CD4-positive, alpha-beta T cell treated with Interleukin-6 at 100 ng/mL for 8 hours (primary cell): ENCODE measurements at places on chromosomes 11 and 22.

- peak; percentile 72 for DNase-seq
These were observed 268.4 kb downstream of the ETS1 start for GRCh38 chr11:128318856-128319474.

GRCh38 chr22:44243761-44244160 lies 63.0 kb downstream of the PARVG start:
- DNase-seq: no peak

DNA sequence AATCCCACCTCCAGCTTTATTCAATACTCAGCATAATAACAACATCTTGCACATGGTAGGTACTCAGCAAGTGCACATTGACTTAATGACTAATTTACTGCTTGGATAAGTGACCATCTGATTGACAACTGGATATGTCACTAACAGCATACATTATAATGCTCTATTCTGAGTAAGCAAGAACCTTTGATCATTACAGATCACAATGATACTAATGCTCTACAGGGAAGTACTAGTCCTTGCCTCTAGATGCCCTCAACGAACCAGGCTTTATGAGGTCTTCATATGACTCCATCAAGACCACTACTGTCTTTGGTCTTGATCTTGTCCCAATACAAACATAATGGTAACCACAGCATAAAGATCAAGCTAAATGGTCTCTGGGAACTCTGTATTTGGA lies 167.6 kb upstream of the MTMR2 start:
- peak; percentile 24 for DNase-seq

- no peak for DNase-seq
These were observed 2.3 kb downstream of the TKFC start for GRCh38 chr11:61335355-61335710.

DNA sequence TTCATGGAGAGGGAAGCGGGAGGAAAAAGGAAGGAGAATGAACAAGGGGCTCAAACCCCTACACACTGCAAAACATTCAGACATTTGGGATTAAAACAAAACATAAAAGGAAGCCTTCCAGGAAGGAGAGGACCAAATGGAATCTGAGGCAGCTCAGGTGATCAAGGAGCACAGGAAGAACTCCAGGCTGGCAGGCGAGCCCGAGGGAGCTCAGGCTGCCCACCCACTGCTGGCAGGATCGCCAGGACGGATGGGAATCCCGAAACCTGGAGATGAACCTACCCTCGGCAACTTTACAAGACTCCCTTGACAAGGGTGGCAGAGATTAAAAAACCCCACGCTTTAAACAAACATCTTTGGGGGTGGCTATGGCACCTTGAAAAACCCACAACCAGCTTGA lies 5.0 kb upstream of the PYGM start:
- no peak for DNase-seq

DNA sequence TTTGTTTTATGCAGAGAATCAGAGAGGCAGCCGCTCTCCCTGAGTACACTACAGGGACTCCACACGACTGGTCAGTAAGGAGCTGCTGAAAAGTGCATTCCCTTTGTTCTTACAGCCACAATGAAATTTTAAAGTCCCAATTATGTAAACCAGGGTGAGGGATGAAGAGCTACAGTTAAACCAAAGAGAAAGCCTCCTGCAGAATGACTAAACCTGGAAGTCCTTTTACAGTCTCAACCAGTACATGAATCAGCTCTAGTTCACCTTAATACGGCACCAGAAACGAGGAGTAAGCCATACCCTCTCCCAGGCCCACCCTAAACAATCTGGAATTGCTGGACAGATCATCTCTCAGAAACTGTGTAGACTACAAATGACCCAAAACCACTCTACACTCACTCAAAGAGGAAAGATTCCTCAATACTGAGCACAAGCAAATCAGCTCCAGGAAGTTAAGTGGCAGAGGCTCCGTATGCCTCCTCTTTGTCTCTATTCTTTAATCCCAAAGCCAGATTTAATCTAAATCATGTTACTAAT lies 113.1 kb downstream of the RBFOX2 start:
- DNase-seq: no peak

DNA sequence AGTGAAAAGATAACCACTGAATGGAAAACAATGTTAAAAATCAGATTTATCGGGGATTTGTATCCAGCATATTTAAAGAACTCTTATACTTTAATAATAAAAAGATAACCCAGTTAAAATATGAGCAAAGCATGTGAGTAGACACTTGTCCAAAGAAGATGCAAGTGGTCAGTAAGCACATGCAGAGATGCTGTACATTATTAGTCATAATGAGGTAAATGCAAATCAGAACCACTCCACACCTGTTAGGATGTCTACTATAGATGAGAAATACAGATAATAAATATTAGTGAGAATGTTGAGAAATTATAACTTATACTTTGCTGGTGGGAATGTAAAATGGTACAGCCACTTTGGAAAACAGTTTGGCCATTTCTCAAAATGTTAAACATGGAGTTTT lies 28.0 kb downstream of the QSER1 start:
- DNase-seq: no peak

DNA sequence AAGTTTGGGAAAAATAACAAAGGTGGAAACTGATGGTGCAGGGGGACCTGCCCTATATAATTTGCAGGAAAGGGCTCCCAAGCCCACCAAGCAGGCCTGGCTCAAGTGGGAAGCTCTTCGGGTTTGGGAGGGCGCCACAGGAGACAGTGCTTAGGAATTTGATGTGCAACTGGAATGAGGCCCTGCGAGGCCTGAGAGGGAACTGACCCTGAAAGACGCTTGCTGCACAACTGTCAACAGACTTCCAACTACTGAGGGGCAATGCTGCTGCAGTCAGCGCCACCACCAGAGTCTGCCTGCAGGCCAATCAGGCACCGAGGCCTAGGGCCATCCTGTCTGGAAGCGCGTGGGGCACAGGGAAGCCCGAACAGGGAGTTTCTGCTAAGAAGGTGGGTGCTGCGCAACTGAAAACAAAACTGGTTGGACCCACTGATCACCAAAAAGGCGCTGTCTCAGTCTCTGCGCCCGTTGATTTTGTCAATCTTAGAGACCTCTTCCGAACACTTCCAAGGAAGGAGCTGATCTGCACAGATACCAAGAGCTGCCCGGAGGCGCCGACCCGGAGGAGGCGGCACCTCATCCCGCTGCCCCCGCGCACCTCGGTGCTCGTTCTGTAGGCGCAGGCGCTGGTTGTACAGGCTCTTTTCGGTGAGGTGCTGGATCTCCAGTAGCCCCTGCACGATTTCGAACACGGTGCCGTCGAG lies 667 bp downstream of the DGCR6L start:
- DNase-seq: no peak

GRCh38 chr22:48054596-48054995 lies 1292.1 kb downstream of the TBC1D22A start:
- no peak for DNase-seq

DNA sequence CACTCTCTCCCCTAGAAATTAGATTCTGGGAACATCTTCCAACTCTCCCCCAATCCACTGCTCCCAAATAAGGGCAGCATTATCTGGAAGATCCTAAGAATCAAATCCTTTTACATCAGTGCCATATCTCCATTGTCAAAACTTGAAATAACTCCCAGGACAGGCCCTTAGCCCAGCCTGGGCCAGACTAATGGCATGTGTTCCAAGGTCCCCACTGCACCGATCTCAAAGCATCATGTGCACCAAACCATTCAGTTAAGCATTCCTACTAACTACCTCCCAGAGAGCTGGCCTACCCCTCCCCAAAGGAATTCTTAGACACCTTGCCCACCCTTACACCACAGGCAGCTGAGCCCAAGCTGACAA lies 44.2 kb upstream of the POU2AF1 start:
- no peak for DNase-seq

DNA sequence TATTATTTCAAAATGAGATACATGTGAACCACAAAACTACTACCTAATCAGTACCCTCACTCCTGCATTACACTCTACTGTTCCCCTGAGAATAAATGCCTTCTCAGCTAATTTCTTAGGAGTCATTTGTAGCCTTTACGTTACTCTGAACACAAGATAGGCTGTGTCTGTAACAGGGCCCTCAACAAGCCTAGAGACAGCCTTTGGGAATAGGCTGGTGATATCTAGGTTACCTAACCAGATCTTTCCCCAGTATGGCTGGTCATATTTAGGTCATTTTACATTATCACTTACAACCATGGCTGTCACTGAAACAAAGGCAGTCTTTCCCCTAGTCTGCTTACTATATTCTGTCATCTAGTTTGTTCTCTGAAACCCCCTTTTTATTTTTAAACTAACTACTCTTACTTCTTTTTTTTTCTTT lies 14.2 kb downstream of the ATM start:
- DNase-seq: peak; percentile 25

- DNase-seq: no peak
These were observed 883.5 kb downstream of the OPCML start for GRCh38 chr11:132648851-132649250.

DNA sequence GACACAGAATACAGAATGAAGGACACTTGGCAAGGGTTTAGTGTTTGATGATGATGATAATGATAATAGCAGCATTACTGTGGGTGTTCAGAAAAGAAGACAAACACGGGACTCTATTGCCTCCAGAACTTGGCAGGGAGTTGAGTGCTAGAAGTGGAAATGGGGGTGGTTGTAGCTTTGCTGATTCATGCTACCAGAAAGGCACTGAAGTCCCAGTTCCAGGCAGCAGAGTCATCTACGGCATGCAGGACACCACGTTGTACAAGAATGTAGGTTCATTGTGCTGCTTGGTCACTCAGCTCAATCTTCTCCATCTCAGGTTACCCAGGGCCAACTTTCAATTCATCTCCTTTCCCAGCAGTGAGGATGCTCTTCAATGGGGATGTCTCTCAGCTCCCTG lies 115.7 kb downstream of the NTM start:
- DNase-seq: no peak

DNA sequence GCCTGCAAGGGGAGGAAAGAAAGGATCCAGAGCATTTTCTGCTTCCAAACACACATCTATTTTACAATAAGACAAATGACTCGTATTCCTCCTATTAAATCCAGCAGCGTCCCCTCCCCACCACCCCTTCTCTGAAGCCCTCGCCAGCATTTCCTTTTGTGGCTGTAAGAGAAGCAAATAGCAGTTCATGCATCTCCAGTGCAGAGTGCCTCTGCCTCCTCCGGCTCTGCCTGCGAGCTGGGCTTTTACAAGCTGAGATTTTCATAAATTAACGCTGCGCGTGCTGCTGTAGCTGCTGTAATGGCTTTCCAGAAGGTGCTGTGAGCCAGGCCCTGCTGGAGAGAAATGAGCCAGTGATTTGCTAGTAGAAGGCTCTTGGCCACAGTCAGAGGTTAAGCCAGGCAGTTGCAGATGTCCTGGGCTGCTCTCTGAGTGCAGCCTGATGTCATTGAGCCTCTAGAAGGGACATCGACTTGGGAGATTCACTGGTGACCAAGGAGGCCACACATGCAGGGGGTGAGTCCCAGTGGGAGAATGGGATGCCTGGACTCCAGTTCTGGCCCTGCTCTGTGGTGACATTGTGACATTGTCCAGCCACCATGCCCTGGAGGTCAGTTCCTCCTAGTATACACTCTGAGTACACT lies 134.5 kb upstream of the NAV2 start:
- no peak for DNase-seq

- no peak for DNase-seq
These were observed 55.1 kb upstream of the PDGFD start for GRCh38 chr11:104219096-104219495.

DNA sequence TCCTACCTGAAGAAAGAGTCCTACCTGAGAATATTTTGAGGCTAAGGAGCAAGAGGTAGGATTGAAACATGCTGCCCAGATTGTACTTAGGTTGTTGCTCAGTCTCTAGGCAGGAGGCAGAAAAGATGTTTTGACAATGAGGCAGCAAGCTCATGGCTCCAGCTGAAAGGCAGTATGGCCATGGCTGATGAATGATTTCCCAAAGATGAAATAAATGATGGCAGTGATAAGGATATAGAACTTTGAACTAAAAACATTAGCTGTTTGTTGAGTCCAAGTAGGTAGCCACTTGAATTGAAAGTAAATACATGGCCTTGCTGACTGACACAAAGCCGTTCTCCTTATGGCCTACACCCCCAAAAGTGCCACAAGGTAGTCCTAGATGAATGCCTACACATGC lies 6.8 kb upstream of the NEU3 start:
- DNase-seq: no peak

- no peak for DNase-seq
These were observed 136.3 kb downstream of the ARHGAP42 start for GRCh38 chr11:100823360-100823759.

DNA sequence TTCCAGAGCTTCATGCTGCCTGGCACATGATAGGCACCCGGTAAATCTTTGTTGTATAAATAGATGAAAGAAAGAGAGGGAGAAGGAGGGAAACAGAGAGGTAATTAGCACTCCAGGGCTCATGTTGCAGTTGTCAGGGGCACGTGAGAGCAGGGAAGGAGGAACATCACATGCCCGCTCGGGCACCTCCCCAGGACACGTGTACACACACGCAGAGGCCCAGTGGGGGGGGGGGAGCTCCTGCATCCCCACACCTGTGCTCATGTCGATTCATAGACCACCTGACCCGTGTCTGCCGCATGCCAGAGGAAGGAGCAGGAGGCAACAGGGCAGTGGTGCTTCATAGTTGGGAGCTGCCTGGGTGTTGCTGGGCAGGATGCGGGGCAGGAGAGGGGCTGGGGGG lies 37.1 kb upstream of the NNMT start:
- DNase-seq: no peak

DNA sequence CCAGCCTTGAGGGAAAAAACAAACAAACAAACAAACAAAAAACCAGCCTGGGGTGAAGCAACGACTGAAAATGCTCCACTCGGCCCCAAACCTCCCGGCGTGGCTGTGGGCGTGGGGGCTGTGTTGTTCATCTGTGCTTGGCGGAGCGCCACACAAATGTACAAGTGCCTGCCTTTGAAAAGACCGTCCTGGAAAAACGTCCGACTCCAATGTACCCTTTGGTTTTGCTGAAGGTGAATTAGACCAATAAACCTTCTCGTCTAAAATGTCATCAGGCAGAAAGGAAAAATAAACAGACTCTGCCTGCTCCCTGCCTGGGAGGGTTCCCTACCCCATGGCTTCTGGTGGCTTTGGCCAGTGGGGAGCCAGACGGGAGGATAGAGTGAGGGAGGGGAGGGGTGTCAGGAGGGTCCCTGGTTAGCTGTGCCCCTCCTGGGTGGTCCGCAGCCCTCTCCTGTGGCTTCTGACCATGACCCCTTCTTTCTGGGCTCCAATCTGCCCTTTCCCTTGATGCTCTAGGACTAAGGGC lies 93.9 kb downstream of the TRMU start:
- no peak for DNase-seq

- DNase-seq: no peak
These were observed 33.0 kb downstream of the ZBTB16 start for GRCh38 chr11:114092478-114092877.

DNA sequence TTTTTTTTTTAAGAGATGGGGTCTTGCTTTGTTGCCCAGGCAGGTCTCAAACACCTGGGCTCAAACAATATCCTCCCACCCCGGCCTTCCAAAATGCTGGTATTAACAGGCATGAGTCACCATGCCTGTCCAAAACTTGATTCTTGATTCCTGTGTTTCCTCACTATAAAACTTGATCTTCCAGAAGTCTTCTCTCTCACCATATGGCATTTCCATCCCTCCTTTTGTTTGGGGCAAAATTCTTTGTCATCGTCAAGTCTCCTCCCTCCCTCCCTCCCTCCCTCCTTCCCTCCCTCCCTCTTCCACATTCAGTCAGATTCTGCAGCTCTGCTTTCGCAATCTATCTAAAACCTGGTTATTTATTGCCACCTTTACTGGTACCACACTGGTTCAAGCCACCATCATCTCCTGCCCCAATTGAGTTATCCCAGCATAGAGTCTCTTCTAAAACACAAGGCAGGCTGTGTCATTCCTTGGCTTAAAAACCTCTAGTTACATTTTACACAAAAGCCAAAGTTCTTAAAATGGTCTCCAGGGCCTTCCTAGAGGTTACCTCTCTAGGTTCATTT lies 65.0 kb upstream of the HORMAD2 start:
- DNase-seq: no peak
